ENCODE measurements at places on chromosomes 3 and 15.
A peak's percentile ranks its signal among the peaks of the same experiment; 100 is the strongest.

- DNase-seq, result no peak
Measured at GRCh38 chr3:55480911-55481743, 6.0 kb downstream of the WNT5A start.

DNA sequence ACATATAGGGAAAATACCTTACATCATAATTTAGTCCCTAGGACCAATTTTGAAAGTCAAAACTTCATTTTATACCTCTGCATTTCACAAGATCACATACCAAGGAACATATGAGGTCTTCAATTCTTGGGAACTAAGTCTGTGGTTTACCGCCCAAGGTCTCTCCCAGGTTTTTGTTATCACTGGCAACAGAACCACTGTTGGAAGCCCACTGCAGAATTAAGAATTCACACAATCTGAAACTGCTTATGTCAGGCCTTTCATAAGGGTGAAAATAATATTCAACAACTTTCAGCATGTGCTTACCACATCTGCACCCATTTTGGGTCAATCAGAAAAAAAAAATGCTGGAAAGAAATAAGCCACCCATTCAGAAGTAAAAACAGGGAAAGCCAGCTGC, 107.2 kb upstream of the MME start:
- DNase-seq, result no peak

DNA sequence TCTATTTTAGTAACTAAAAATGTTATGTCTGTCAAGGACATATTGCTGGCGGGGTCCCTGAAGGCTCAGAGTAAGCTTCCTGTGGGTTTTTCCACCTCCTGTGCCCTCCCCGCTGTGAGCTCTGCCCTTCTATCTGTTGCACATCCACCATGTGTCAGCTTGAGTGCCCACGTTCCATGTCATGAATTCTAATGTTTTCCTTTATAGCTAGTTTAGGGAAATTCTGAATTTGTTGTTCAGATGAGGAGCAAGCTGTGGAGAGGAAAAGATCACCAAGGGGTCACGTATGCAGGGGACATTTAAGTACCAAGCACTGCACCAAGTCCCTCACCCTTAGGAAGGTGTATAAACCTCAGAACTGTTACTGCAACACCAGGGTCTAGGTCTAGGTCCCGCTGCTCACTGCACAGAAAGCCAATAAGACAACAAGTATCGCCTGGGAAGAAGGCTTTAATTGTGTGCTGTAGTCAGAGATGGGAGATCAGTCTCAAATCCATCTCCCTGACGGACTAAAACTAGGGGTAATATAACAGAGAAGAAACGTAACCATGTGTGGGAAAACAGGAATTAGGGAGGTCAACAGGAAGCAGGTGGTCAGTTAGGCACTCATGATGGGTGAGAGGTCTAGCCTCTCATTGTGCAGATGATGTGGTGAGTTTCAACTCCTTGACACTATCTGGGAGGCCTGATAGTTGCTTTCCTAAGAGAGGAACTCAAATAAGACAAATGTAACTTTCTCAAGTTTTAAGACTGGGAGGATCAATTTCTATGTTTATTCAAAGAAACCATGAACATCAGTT, 9.7 kb downstream of the GP9 start:
- DNase-seq, result no peak

DNA sequence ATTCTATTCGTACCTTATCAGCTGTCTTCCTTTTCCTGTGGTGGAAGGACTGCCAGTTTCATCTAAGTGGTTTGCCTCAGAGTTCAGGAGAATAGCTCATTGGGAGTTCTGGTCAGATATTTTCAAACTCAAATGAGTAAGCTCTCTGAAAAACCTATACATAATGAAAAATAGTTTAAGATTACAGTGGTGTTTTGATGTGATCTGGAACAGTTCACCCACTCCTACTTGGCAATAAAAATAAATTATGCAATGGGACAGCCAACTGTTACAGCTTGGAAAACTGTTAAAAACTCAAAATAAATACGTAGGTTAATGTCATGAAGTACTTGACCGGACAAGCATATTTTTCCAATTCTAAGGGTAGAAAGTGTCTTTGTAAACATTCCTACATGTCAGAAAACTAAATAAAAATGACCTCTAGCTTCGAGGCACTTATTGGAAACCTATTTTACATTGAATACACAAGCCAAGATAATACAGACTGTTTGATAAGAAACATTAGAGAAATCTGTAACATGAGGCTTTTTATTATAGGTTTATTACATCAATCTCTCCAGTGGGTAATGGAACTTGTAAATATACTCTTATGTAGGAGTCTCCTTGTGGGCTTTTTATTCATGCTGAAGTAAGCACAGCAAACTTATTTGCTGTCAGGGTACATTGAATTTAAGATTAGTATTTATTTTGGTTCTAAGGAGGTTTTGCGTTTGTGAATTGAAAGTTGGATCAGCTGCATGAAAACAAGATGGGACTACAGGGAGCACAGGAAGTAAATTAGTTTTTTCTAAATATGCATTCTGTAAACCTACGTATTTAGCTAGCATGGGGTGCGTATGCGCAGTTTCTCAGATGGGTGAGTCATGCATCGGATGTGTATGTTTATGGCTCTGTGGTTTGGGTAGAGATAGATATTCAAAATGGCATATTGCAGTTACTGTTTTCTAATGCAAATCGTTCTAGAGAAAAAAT, 453.1 kb downstream of the IL5RA start:
- no peak for DNase-seq

- no peak for DNase-seq
Measured at GRCh38 chr3:173217127-173217526, 76.1 kb upstream of the SPATA16 start.

GRCh38 chr3:160501325-160501724, 51.7 kb upstream of the TRIM59 start:
- no peak for DNase-seq

DNA sequence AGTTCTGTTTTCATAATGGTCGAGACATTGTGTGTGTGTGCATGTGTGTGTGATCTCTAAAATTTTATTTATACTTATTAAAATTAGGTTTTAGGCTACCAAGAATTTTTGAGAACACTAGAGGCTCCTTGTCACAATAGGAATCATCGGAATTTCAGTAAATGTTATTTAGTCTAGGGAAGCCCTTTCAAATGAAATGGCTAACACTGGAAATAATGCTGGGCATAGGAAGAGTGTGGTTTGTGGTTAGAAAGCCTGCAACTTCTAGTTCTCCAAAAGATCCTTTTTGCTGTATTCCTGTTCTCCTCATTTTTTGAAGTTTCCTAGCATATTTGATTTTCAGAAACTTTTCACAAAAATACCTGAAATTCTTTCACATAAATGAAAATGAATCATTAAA, 92.5 kb upstream of the MBNL1 start:
- DNase-seq, result no peak

GRCh38 chr15:57902155-57902554, 163.4 kb downstream of the ALDH1A2 start:
- no peak for DNase-seq

GRCh38 chr3:126342991-126343648, 14.1 kb downstream of the KLF15 start:
- DNase-seq, result peak; percentile 2

All from CD4-positive, alpha-beta T cell (primary cell).